MG63 (cell line): ENCODE measurements at places on chromosomes 7 and 10. TPM values are rescaled to one million over a fixed set of nuclear protein-coding genes. Genes with fewer than 3 reads are reported as not detected.

The VWDE gene
- not detected in 2 replicates for total RNA-seq

The FAM25C gene
- total RNA-seq = 4.6 TPM in 1 of 2 replicates, not detected in the other

The CYCS gene
- total RNA-seq = 56.2 and 67.8 TPM in 2 replicates

The FXYD4 gene
- not detected in 2 replicates for total RNA-seq

The SDK1 gene
- total RNA-seq = 1.1 TPM in 1 of 2 replicates, not detected in the other

The SRRM3 gene
- 1.2 and 1.4 TPM in 2 replicates for total RNA-seq

The DIP2C gene
- total RNA-seq = 10.7 and 10.9 TPM in 2 replicates

The MSS51 gene
- 0.10 and 2.4 TPM in 2 replicates for total RNA-seq

The ADRA2A gene
- total RNA-seq = 0.37 TPM in 1 of 2 replicates, not detected in the other

The GIMAP5 gene
- total RNA-seq = not detected in 2 replicates

The ITGB8 gene
- 5.4 and 9.3 TPM in 2 replicates for total RNA-seq

The PCDH15 gene
- 0.81 TPM in 1 of 2 replicates, not detected in the other for total RNA-seq

The OAT gene
- 223 and 278 TPM in 2 replicates for total RNA-seq

The PRLHR gene
- not detected in 2 replicates for total RNA-seq

The TRPV5 gene
- not detected in 2 replicates for total RNA-seq

The SRGN gene
- 10.2 and 19.6 TPM in 2 replicates for total RNA-seq

The RGS10 gene
- 33.7 and 41.1 TPM in 2 replicates for total RNA-seq

The TEX36 gene
- not detected in 2 replicates for total RNA-seq

The CUEDC2 gene
- total RNA-seq = 92.1 and 151 TPM in 2 replicates

The SLC26A4 gene
- 0.47 and 0.49 TPM in 2 replicates for total RNA-seq

The ZMYND11 gene
- total RNA-seq = 43.4 and 49.5 TPM in 2 replicates

The SRI gene
- total RNA-seq = 84.4 and 102 TPM in 2 replicates

The FFAR4 gene
- 0.16 TPM in 1 of 2 replicates, not detected in the other for total RNA-seq

The OR2A42 gene
- total RNA-seq = not detected in 2 replicates

The TEX47 gene
- not detected in 2 replicates for total RNA-seq

The DYNC1I1 gene
- 2.2 and 2.3 TPM in 2 replicates for total RNA-seq

The PAOX gene
- total RNA-seq = 0.54 and 0.66 TPM in 2 replicates

The NUTM2A gene
- total RNA-seq = 0.10 TPM in 1 of 2 replicates, not detected in the other

The ABCC2 gene
- total RNA-seq = 0.72 and 1.7 TPM in 2 replicates

The CALML3 gene
- total RNA-seq = not detected in 2 replicates

The OGDHL gene
- 0.16 TPM in 1 of 2 replicates, not detected in the other for total RNA-seq

The CUX1 gene
- total RNA-seq = 3.7 and 7.1 TPM in 2 replicates

The MYO1G gene
- total RNA-seq = 0.03 TPM in 1 of 2 replicates, not detected in the other

The GDF2 gene
- total RNA-seq = not detected in 2 replicates

The TMEM184A gene
- not detected in 2 replicates for total RNA-seq

The HMX2 gene
- total RNA-seq = 0.07 and 6.0 TPM in 2 replicates

The ADO gene
- 20.2 and 20.8 TPM in 2 replicates for total RNA-seq

The DNAH11 gene
- total RNA-seq = not detected in 2 replicates
